Vagina (tissue), 2 donors: ENCODE measurements at places on chromosomes 4 and X.

GRCh38 chr4:148258535-148258934, 183.7 kb downstream of the NR3C2 start:
- no peak for DNase-seq

- DNase-seq = no peak
Measured at GRCh38 chr4:40750461-40751258, 905 bp downstream of the NSUN7 start.

DNA sequence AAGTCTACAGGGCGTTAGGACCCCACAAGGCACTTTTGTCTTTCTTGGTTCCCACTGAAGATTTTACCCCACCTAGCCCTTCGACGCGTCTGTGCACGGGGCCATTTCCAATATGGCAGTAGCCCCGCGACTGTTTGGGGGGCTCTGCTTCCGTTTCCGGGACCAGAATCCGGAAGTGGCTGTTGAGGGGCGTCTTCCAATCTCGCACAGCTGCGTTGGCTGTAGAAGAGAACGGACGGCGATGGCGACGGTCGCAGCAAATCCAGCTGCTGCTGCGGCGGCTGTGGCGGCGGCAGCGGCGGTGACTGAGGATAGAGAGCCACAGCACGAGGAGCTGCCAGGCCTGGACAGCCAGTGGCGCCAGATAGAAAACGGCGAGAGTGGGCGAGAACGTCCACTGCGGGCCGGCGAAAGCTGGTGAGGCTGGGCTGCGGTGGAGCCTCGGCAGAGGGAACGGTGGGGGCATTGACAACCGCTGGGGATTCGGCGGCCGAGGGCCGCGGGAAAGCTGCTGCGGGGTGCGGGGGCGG, at the start of gene USP11:
TSS of gene USP11 (plus strand) at position 207 of the 530 bp plus-strand sequence. CDS start at position 242, 35 bp downstream.
- DNase-seq = no peak

DNA sequence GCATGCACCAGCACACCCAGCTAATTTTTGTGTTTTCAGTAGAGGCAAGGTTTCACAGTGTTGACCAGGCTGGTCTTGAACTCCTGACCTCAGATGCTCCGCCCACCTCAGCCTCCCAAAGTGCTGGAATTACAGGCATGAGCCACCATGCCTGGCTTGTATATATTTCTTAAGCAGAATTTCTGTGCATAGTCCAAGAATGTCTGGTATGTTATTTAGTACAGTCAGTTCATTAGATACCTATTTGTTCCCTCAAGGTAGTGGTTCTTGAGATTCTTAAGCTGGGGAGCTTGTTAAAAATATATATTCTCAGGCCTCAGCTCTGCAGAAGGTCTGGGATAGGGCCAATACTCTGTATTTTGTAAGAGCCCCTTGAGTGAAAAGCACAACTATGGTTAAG, 4.6 kb upstream of the SERTM2 start:
- DNase-seq = no peak

GRCh38 chr4:14671146-14671545, 331.1 kb upstream of the CPEB2 start:
- DNase-seq = no peak
